ENCODE measurements at places on chromosomes 4 and X. TPM values are rescaled to one million over a fixed set of nuclear protein-coding genes. Genes with fewer than 3 reads are reported as not detected.
A peak's percentile ranks its signal among the peaks of the same experiment; 100 is the strongest.

DNA sequence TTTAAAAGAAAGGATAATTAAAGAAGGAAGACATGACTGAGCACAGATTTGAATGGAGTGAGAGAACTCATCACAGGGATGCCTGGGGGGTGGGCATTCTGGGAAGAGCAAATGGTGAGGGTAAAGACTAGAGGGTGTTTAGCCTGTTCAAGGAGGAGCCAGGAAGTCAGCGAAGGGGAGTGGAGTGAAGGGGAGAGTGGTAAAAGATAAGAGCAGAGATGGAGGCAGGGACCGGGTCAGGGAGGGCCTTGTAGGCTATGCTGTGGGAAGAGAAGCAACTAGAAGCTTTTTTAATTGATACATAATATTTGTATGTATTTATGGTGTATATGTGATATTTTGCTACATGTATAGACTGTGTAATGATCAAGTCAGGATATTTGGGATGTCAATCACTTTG lies 2.2 kb upstream of the VGLL1 start:
- no peak overlapping the region for H3K27ac ChIP-seq
- H3K4me3 ChIP-seq = no peak overlapping the region
- no peak for DNase-seq
- peaks cover 10% of the 10 kb centered on the region for H3K4me1 ChIP-seq
- H3K36me3 ChIP-seq = no peaks in the 10 kb centered on the region
- no peaks in the 10 kb centered on the region for H3K27me3 ChIP-seq

- no peaks in the 10 kb centered on the region for H3K27me3 ChIP-seq
- DNase-seq = no peak
- no peak overlapping the region for H3K27ac ChIP-seq
- no peaks in the 10 kb centered on the region for H3K4me1 ChIP-seq
- no peak overlapping the region for H3K4me3 ChIP-seq
- no peaks in the 10 kb centered on the region for H3K36me3 ChIP-seq
These were observed 141.2 kb upstream of the INTU start for GRCh38 chr4:127491571-127491970.

DNA sequence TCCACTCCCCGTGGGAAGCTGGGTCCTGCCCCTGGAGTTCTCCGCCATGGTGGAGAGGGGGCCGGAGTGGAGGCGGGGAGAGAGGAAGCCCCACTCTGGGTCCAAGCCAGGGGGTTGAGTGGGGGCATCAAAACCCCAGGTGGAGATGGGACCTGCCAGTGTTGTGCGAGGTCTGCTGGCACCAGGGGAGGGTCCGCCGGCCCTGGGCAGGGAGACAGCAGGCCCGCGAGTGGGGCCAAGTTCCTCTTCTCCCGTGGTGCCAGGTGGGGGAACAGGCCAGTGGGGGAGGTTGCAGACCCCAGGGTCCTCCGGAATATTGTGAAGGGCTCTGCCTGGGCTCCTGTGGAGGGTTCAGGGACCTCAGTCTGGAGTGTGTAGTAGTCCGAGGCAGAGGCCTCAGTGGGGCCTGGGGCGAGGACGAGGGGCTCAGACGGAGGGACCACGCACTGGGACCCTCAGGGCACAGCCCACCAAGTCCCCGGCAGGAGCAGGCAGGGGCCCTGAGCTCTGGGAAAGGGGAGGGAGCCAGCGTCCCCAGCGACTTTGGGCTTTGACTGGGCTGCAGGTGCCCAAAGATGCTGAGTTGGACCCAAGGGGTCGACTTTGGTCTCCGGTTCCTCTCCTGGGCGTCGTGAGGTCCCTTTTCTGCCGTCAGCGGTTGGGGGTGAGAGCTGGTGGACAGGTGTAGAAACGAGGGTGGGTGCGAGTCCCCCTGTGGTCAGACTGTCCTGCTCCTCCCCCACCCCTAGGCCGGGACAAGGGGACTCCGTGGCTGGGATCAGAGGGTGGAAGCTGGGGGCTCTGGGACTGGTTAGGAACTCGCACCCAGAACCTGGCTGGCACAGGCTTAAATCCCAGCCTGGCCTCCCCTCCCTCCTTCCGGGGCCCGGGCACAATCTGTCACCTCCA lies 43.8 kb upstream of the NKX1-1 start:
- no peaks in the 10 kb centered on the region for H3K4me1 ChIP-seq
- H3K36me3 ChIP-seq = no peaks in the 10 kb centered on the region
- H3K27ac ChIP-seq = no peak overlapping the region
- no peak overlapping the region for H3K4me3 ChIP-seq

GRCh38 chr4:42642101-42642797 lies 14.7 kb downstream of the ATP8A1 start:
- no peak overlapping the region for H3K27ac ChIP-seq
- peaks cover 28% of the 10 kb centered on the region for H3K4me1 ChIP-seq
- no peaks in the 10 kb centered on the region for H3K27me3 ChIP-seq
- no peak overlapping the region for H3K4me3 ChIP-seq

GRCh38 chr4:80054375-80054774 lies 18.7 kb downstream of the ANTXR2 start:
- no peaks in the 10 kb centered on the region for H3K4me1 ChIP-seq
- DNase-seq = no peak
- H3K36me3 ChIP-seq = no peaks in the 10 kb centered on the region
- no peak overlapping the region for H3K27ac ChIP-seq
- no peak overlapping the region for H3K4me3 ChIP-seq

DNA sequence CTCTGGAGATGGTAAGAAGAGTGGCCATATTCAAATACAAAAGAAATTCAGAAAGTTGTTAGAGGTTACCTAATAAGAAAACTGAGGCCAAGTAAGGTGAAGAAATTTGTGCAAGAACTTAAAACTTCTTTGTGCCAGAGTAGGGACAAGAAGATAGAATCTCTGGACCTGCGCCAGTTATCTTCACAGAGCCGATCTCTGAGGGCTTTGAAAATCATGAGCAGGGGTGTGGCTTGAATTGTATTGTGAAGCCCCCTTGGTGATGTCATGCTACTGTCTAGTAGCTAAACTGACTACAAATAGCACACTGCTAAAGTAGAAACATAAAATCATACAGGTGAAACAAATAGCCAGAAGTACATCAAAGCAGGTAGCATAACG lies 184.6 kb downstream of the UGT8 start:
- H3K4me1 ChIP-seq = no peaks in the 10 kb centered on the region
- H3K27me3 ChIP-seq = no peaks in the 10 kb centered on the region
- H3K27ac ChIP-seq = no peak overlapping the region
- no peak for DNase-seq

- H3K36me3 ChIP-seq = no peaks in the 10 kb centered on the region
- no peak for DNase-seq
- H3K27ac ChIP-seq = no peak overlapping the region
- peaks cover 22% of the 10 kb centered on the region for H3K4me1 ChIP-seq
- no peaks in the 10 kb centered on the region for H3K27me3 ChIP-seq
These were observed 2351.4 kb downstream of the PCDH7 start for GRCh38 chr4:33071535-33071934.

GRCh38 chrX:74510401-74510800 lies 89.1 kb downstream of the SLC16A2 start:
- no peaks in the 10 kb centered on the region for H3K36me3 ChIP-seq
- DNase-seq = no peak
- no peaks in the 10 kb centered on the region for H3K27me3 ChIP-seq
- H3K27ac ChIP-seq = no peak overlapping the region
- peaks cover 27% of the 10 kb centered on the region for H3K4me1 ChIP-seq

DNA sequence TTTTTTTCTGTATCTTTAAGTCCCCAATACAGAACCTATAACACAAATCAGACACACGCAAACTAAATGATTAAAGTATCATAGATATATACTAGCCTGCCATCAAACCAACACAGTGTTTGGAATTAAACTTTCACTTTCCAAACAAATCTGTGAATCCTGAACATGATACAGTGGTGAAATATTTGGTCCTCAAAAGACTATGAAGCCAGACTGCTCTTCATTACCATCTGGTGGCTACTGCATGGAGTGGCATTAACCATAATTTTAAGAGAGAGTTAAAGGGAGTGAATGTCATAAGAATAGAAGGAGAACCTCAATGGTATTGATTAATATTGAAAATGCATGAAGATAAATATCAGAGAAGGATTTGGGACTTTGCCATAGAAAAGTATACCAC lies 9.2 kb upstream of the GABRA4 start:
- H3K36me3 ChIP-seq = no peaks in the 10 kb centered on the region
- H3K27me3 ChIP-seq = no peaks in the 10 kb centered on the region
- no peak overlapping the region for H3K27ac ChIP-seq
- H3K4me3 ChIP-seq = no peak overlapping the region

- no peak for DNase-seq
- peaks cover 3% of the 10 kb centered on the region for H3K27me3 ChIP-seq
- no peaks in the 10 kb centered on the region for H3K36me3 ChIP-seq
- H3K4me3 ChIP-seq = no peak overlapping the region
- no peak overlapping the region for H3K27ac ChIP-seq
These were observed 577.8 kb downstream of the SH3BGRL start for GRCh38 chrX:81779701-81780100.

GRCh38 chrX:129706400-129707072 lies 32.2 kb upstream of the XPNPEP2 start:
- no peak overlapping the region for H3K27ac ChIP-seq
- H3K4me1 ChIP-seq = no peaks in the 10 kb centered on the region
- DNase-seq = peak; percentile 85
- H3K4me3 ChIP-seq = no peak overlapping the region
- no peaks in the 10 kb centered on the region for H3K36me3 ChIP-seq

DNA sequence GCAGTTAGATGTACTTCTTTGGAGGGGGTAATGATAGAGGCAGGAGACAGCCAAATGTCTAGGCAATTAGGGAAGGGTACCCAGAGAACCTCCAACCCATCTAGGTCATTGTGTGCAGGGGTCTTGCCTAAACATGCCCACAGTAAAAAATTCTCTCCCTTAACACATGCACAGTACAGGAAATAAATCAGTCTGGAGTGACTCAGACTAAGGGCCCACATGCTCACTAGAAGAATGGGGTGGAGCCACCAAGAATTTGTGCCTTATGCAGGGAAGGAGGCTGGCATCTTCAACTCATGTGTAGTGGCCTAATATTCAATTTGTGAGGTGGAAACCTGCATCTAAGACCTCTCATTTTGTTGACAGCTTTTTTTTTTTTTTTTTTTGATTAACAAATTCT lies 945.3 kb upstream of the GRIA3 start:
- no peaks in the 10 kb centered on the region for H3K27me3 ChIP-seq
- H3K4me1 ChIP-seq = no peaks in the 10 kb centered on the region
- H3K27ac ChIP-seq = no peak overlapping the region
- no peaks in the 10 kb centered on the region for H3K36me3 ChIP-seq
- DNase-seq = no peak

DNA sequence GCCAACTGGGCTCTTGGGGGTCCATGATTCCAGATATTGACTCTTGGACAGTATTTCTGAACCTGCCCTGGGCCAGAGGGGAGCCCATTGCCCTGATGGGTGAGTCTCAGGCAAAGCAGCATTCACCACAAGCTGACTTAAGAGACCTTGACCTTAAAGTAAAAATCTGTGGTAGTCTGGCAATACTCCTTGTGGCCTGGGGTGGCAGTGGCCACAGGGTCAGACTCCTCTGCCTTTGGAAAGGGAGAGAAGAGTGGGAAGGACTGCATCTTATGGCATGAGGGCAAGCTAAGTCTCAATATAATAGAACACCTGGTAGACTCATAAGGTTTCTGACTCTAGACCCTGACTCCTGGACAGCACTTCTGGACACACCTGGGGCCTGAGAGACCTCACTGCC lies 340.3 kb upstream of the MAD2L1 start:
- no peak overlapping the region for H3K4me3 ChIP-seq
- DNase-seq = no peak
- no peak overlapping the region for H3K27ac ChIP-seq
- no peaks in the 10 kb centered on the region for H3K27me3 ChIP-seq
- no peaks in the 10 kb centered on the region for H3K4me1 ChIP-seq
- no peaks in the 10 kb centered on the region for H3K36me3 ChIP-seq

DNA sequence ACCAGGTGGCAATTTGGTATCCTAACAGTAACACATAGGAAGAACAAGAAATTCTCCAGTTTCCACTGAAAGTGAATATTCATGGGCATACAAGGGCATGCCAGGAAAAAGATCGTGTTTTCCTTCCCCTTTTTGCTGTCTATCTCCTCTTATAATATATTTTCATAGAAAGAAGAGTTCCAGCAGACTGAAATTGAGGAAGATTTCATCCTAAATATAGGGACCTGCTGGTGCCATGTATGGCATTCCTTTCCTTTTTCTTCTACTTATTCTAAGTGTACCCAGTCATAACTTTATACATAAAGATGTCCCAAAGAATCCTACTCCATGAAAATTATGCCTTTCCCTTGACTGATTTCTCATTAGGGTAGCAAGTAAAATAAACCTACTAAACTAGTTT lies 40.8 kb upstream of the KCNIP4 start:
- H3K27ac ChIP-seq = no peak overlapping the region
- DNase-seq = no peak
- H3K4me1 ChIP-seq = no peaks in the 10 kb centered on the region
- H3K27me3 ChIP-seq = no peaks in the 10 kb centered on the region
- no peaks in the 10 kb centered on the region for H3K36me3 ChIP-seq

DNA sequence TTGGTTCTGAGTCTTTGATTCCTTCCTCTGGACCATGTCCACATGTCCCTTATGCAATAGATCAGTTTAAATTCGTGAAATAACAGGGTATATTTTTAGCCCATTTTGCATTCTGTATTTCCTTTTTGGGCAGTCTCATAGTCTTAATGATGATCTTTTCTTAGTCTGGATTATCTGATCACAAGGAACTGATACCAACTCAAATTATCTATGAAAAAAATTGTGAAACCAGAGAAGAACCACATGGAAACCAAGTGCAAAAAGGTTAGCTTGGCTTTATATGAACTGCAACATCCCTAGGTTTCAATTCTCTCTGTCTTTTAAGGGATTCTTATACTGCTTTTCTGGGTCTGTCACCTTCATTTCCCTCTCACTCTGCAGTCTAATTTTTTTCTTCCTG lies 608.6 kb upstream of the AADAT start:
- DNase-seq = no peak
- H3K36me3 ChIP-seq = no peaks in the 10 kb centered on the region
- no peaks in the 10 kb centered on the region for H3K4me1 ChIP-seq
- H3K27me3 ChIP-seq = no peaks in the 10 kb centered on the region
- no peak overlapping the region for H3K27ac ChIP-seq

- no peak for DNase-seq
- no peak overlapping the region for H3K27ac ChIP-seq
- H3K27me3 ChIP-seq = no peaks in the 10 kb centered on the region
- H3K4me1 ChIP-seq = no peaks in the 10 kb centered on the region
- H3K36me3 ChIP-seq = no peaks in the 10 kb centered on the region
These were observed 25.8 kb downstream of the PDGFRA start for GRCh38 chr4:54254915-54255246.

Gene CXCL13
- total RNA-seq = not detected

Gene CD38
- 3.7 TPM for total RNA-seq

Gene ADGRG4
- total RNA-seq = not detected

Gene PRRG1
- total RNA-seq = 23.7 TPM

Gene PLAC1
- total RNA-seq = not detected

Gene CLCN4
- total RNA-seq = 7.1 TPM

Gene AFM
- not detected for total RNA-seq

Gene XAGE2
- not detected for total RNA-seq

Gene SPOCK3
- total RNA-seq = not detected

Gene RNF128
- 64.2 TPM for total RNA-seq

Gene SLC7A11
- total RNA-seq = 7.8 TPM

Gene FGA
- not detected for total RNA-seq

Gene AMBN
- total RNA-seq = not detected
